NCI-H460 (cell line): ENCODE measurements at places on chromosomes 1 and 21. TPM values are rescaled to one million over a fixed set of nuclear protein-coding genes. Genes with fewer than 3 reads are reported as not detected.

The ALX3 gene
- total RNA-seq, result not detected in 2 replicates

The CLCA4 gene
- not detected in 2 replicates for total RNA-seq

DNA sequence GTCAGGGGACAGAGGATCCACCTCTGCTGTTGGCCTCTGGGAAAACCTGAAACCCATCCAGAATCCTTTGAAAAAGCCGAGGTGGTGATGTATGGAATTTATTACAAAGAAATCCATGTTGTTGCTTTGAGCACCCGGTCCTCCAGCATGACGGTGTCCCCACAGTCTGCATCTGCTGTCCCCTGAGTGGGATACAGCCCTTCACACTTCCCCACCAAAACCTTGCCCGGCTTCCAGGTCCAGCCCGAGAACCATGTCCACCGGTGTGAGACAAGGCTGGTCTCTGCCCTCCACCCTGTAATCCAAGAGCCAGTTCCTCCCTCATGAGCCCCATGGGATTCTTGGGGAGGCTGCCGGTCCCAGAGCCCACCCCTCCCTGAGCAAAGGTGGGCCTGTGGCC lies 70.5 kb downstream of the STUM start:
- no peak for DNase-seq

GRCh38 chr1:223794136-223794880 lies 51.4 kb downstream of the TP53BP2 start:
- DNase-seq, result no peak

DNA sequence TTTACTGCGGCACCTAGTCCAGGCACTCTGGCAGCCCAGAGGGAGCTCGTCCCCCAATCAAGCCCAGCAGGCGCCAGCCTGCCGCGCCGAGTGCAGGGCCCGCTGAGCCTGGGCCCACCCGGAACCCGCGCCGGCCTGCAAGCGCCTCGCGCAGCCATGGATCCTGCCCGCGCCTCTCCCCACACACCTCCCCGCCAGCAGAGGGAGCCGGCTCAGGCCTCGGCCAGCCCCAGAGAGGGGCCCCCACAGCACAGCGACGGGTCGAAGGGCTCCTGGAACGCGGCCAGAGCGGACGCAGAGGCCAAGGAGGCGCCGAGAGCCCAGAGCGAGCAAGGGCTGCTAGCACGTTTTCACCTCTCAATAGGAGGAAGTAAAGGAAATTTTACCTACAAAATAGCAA lies 767.0 kb downstream of the MRPL39 start:
- DNase-seq, result no peak
